Dermis microvascular lymphatic vessel endothelial cell (primary cell): ENCODE measurements at places on chromosomes 5 and 9. TPM values are rescaled to one million over a fixed set of nuclear protein-coding genes. Genes with fewer than 3 reads are reported as not detected.
A peak's percentile ranks its signal among the peaks of the same experiment; 100 is the strongest.

SLC36A3 gene
- not detected in 2 replicates for total RNA-seq

PCDHB14 gene
- 0.51 and 1.3 TPM in 2 replicates for total RNA-seq

SLC45A2 gene
- under 0.01 TPM in 1 of 2 replicates, not detected in the other for total RNA-seq

ST6GALNAC6 gene
- total RNA-seq: 23.4 and 35.7 TPM in 2 replicates

DBH gene
- total RNA-seq: not detected in 2 replicates

LHX6 gene
- 1.9 and 3.2 TPM in 2 replicates for total RNA-seq

BARX1 gene
- not detected in 2 replicates for total RNA-seq

- DNase-seq: no peak
These were observed 226.1 kb downstream of the NR3C1 start for GRCh38 chr5:143177263-143177983.

GRCh38 chr9:137453643-137454081 is 5.5 kb downstream of the NSMF start:
- peak; percentile 54 for DNase-seq

GRCh38 chr9:107389617-107390071 is 99.9 kb downstream of the KLF4 start:
- DNase-seq: no peak

GRCh38 chr5:143233031-143233430 is 170.5 kb downstream of the NR3C1 start:
- no peak for DNase-seq

GRCh38 chr9:96317335-96317980 is 15.5 kb upstream of the HSD17B3 start:
- DNase-seq: peak; percentile 69

DNA sequence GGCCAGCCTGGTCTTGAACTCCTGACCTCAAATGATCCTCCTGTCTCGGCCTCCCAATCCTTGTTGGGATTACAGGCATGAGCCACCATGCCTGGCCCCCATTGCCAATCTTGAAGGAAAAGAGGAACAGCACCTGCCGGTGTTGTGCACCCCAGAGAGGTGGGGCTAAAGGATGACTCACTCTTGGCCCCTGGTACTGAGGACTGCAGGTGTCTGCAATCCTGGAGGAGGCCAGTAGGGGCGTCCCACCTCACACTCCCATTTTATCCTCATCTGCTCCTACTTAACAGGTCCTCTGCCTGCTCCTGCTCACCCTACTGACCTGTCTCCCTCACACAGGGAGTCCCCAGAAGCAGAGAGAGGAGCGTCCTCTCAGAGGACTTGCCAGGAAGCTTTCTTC is 390.4 kb downstream of the ARHGEF28 start:
- DNase-seq: no peak

DNA sequence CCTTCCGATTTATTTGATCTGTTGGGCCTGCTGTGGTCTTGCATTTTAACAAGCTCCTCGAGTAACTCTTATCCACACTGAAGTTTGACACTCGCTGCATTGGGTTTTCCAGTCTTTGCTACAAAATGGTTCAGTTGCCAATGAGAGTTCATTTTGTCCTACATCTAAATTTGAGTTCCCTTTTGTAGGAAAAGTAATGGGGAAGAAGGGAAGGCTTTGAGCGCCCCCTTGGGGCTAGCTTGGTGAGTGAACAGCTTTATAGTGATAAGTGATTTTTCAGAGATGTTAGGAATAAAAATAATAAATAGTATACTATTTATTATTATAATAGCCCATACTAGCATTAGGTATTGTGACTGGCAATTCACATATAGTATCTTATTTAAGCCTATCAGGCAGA is 89.9 kb upstream of the GNAQ start:
- DNase-seq: peak; percentile 73

DNA sequence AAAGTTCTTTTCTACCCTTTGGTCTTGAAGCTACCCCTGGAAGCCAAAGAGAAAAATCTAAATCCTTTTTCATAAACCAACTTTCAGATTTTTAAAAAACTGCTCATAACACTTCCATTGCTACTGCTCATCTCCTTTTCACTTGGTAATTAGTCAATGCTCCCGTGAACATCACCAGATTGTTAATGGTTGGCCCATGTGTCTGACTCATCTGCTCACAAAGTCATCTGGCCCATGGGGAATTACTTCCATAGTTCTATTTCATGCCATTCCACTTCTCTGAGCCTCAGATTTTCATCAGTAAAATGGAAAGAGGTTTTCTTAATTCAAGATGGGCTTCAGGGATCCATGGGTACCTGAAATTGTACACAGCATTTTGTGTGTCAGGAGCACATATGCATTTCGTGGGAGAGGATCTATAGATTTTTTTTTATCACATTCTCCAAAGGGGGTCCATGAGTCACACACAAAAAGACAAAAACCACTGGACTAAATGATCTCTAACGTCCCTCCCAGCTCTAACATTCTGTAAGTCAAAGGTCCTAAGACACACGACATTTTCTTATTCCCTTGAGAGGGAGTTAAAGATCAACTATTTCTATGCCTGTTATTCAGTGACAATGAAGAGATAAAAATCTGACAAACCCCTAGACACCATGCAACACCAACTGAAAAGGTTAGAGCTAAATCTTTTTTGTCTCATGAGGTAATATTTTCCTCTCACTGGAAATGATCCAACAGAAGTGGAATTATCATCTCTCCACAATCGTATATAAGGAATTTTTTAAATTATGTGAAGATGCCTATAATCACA is 75.4 kb downstream of the TEX10 start:
- DNase-seq: no peak

GRCh38 chr5:35924122-35924949 is 14.1 kb downstream of the CAPSL start:
- DNase-seq: no peak

GRCh38 chr9:76799473-76799872 is 35.2 kb downstream of the PCA3 start:
- no peak for DNase-seq

- no peak for DNase-seq
These were observed 8.5 kb downstream of the NRARP start for GRCh38 chr9:137293482-137294090.

DNA sequence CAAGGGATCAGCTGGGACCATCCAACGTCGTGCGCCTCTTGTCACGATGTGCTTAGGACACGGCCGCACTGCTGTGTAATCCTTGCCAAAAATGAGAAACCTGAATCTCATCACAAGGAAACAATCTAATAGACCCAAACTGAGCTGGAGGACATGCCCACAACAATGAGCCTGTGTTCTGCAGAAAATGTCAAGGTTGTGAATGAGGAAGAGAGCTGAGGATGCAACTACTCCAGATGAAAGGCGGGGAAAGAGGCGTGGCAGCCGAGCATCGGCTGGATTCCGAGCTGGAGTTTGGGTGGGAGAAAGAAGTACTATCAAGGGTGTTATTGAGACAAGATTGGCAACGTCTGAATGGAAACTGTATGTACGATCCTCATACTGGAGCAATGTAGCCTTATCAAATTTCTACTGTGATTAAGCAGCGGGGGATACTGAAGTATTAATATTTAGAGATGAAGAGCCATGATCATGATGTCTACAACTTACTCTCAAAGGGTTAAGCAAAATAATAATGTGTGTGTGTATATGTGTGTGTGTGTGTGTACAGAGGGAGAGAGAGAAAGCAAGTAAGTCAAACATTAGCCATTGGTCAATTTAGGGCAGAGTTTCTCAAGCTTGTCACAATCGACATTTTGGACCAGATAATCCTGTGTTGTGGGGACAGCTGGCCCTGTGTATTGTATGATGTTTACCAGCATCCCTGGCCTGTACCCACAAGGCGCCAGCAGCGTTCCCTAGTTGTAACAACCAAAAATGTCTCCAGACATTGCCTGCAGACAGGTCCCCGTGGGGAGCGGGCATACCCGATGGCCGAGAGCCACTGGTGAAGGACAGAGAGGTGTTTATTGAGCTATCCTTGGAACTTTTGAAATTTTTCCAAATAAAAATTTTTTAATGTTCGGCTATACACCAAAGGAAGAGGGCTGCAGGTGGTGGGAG is 46.5 kb downstream of the DUSP1 start:
- no peak for DNase-seq

GRCh38 chr5:113202287-113202686 is 225.7 kb downstream of the DCP2 start:
- no peak for DNase-seq

GRCh38 chr5:3027866-3028635 is 276.6 kb upstream of the IRX2 start:
- no peak for DNase-seq

DNA sequence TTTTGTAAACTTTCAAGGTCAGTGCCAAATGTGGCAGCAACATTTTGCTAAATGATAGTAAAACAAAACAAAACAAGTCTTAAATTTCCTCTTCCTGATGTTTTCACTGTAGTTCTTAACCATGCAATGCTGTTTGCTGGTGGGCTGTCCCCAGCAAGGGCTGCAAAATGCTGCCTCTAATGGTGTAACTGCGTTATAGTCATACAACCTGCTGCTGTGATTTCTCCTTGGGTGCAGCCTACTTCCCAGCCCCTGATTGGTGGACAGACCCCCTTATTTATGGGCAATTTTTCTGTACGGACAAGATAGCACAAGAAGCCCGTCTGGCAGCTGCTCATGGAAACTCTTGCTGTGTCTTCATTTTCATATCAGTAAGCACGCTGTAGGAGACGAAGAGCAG is 26.6 kb upstream of the PIP5K1B start:
- DNase-seq: no peak

- DNase-seq: no peak
These were observed 51.3 kb downstream of the NKD2 start for GRCh38 chr5:1059884-1060263.

DNA sequence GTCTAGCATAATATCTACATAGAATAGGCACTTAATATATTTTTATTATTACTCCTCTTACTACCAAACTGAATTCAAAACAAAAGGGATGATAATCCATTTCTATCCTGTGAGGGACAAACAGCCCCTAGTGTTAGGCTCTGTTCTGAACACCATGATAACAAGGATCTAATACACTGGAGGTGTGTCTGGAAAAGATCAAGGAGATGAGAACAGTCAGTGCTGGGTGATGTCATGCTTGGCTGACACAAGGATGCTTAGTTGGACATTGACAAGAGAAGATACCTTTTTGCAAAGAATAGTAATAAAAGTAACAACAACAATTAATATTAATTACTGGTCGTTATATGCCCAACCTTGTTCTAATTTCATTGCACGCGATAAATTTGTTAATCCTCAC is 458.7 kb downstream of the EBF1 start:
- DNase-seq: no peak

DNA sequence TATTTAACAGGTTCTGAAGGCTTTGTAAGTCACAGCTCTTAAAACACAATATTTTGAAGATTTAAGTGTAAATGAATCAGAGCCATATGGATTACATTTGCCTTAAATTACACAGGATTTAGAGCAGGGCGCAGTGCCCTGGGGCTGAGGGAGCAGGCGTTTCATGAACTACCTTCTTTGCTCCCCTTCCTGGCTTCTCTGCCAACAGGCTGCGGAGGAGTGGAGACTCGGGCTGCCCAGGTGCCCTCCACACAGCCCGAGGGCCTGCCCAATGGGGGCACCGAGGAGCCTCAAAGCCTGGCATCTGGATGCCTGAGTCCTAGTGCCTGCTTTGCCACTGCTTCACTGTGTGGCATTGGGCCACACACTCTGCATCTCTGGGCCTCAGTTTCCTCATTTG is 90.6 kb upstream of the HAND1 start:
- DNase-seq: no peak

DNA sequence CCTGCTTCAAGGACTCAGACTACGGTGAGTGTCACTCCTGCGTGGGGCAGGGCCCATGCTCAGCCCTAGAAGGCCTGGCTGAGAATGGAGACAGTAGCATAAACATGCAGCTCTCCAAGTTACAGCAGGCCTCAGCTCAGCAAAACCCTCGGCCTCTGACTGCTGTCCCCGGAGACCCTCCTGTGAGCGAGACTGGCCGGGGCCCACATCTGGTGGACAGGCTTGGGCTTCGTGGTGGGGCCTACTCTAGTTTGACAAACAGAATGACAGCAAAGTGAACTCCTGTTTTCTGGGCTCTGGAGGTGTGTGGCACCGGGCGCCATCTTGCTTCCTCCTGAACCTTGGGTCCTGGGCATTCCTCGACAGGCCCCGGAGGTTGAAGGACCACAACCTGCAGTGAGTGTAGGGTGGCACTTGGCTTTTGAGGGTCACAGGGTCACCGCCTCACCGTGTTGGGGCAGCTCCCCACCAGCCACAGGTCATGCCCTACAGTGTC is 97.5 kb downstream of the PHF2 start:
- DNase-seq: no peak

GRCh38 chr9:114357360-114357759 is 27.7 kb downstream of the ORM2 start:
- no peak for DNase-seq

- no peak for DNase-seq
These were observed 13.8 kb downstream of the TMEM8B start for GRCh38 chr9:35842795-35843194.

- DNase-seq: no peak
These were observed 164.5 kb downstream of the GAS1 start for GRCh38 chr9:86782831-86783230.

DNA sequence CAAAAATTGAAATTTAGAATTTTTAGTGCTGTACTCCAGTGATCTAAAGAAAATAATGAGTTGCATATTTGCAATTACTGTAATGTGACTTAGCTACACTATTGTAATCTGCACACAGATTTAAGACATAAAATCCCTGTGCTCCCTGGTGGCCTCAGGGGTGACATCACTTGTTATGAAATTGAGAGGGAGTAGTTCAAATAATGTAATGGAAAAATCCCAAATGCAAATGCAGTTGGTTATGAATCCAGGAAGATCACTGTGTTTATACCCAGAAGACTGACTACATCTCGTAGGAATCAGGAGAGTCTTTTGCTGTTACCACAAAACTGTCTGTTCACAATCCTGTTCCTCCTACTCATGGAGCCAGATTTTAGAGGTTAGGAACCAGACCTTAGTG is 178.7 kb upstream of the FBXL17 start:
- DNase-seq: no peak

DNA sequence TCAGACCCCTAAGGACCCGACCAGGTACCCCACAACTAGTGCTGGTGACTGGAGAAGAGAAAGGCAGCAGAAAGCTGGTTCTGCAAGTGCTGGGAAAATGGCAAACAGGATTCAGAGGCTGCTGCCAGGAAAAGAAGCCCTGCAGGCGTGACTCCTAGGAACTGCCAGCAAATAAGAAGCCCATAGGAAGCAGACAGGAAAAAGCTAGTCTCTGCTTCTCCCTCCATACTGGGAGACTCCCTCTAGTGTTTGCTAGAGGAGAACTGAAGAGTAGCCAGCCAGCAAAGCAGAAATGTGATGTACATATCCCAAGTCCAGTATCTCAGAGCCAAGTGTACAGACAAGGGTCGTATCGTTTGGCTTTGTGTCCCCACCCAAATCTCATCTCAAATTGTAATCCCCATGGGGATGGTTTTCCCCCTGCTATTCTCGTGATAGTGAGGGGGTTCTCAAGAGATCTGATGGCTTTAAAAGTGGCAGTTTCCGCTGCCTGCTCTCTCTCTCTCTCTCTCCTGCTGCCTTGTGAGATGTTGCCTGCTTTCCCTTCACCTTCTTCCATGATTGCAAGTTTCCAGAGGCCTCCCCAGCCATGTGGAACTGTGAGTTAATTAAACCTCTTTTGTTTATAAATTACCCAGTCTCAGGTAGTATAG is 38.1 kb upstream of the TUSC1 start:
- DNase-seq: no peak
